Effector CD4-positive, alpha-beta T cell (primary cell): ENCODE measurements at places on chromosomes 12 and 14.
A peak's percentile ranks its signal among the peaks of the same experiment; 100 is the strongest.

DNA sequence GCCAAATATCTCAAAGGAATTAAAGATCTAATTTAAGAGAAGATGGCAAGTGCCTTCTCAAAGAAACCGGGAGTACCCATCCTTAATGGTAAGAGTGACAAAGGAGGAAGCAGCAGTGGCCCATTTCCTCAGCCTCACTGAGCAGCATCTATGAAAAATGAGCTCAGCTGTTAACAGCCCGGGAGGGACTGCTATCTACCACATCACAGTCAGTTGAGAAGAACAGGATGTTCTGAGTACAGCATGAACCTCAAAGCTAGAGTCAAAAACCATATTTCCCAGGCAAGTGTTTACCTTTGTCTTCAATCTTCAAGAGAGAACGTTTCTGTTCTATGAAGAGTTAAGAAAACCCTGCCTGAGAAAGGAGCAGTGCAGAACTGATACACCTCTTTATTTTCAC lies 115.0 kb downstream of the BTG1 start:
- DNase-seq = peak; percentile 56

DNA sequence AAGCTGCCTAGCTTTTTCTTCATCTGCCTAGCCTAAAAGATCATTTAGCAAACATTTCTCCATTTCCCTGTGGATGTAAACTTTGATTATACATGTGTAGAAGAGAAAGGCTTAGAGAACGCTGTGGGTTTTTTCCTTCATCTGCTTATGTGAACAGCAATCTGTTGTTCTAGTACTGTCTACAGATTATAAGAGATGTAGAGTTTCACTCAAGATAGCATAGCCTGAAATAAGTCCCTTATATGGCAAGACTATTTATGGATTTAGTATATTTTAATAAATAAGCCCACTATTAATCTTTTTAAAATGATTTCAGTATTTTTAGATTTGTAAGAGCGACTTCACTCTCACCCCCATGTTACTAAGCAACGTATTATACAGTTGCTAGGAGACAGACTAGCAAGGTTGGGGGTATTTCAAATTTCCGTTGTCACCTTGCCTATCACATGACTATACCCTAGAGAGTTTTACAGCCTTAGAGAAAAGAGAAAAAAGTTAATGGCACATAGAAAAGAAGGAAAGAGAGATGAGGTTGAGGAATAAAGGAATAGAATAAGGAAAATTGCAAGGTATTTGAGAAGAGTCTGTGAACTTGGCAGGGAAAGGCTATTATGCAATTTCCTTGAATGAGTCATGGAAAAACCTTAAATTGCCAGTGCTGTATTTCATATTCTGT lies 12.2 kb upstream of the TUBA1A start:
- no peak for DNase-seq

- DNase-seq = no peak
Measured at GRCh38 chr14:89903340-89903952, 51.1 kb downstream of the EFCAB11 start.

DNA sequence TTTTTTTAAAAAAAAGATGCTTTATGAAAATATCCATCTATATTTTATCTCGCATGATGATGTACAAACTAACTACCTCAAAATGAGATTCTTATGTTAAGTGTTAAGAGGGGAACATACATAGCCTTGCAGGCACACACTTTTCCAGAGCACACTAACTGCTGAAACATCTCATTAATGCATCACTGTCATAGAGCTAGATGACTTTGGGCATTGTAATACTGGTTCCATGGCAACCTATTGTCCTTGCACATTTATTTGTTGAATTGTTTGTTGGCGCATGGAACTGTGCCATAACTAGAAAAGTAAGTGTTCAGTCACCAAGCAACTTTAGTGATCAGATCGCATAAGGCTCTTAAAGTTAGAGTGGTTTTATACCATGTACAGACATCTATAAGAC lies 348.3 kb downstream of the GALC start:
- DNase-seq = no peak
